ENCODE measurements at places on chromosomes 12 and 14.
A peak's percentile ranks its signal among the peaks of the same experiment; 100 is the strongest.

- DNase-seq: no peak
These were observed 198.7 kb upstream of the RASSF8 start for GRCh38 chr12:25759752-25760151.

GRCh38 chr12:127582074-127582473, 684.9 kb upstream of the TMEM132C start:
- DNase-seq: no peak

DNA sequence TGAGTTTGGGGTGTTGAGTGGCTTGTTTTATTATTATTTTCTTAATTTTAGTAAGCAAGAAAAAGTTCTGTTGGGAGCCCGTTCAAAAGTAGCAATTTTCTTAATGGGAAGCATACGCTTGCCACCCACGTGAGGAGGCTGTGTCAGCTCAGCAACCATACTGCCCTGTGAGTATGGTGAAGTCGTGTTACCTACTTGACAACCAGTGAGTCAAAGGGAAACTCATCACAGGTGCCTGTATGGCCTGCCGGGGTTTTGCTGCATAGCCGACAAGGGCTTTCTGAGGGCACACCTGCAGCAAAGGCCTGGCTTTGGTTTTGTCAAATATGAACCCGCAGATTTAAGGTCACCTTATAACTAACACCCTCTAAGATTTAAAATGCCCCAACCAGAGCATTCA, 31.1 kb downstream of the PITPNM2 start:
- no peak for DNase-seq

- DNase-seq: peak; percentile 33
These were observed 53.6 kb upstream of the SRSF5 start for GRCh38 chr14:69713209-69713781.

DNA sequence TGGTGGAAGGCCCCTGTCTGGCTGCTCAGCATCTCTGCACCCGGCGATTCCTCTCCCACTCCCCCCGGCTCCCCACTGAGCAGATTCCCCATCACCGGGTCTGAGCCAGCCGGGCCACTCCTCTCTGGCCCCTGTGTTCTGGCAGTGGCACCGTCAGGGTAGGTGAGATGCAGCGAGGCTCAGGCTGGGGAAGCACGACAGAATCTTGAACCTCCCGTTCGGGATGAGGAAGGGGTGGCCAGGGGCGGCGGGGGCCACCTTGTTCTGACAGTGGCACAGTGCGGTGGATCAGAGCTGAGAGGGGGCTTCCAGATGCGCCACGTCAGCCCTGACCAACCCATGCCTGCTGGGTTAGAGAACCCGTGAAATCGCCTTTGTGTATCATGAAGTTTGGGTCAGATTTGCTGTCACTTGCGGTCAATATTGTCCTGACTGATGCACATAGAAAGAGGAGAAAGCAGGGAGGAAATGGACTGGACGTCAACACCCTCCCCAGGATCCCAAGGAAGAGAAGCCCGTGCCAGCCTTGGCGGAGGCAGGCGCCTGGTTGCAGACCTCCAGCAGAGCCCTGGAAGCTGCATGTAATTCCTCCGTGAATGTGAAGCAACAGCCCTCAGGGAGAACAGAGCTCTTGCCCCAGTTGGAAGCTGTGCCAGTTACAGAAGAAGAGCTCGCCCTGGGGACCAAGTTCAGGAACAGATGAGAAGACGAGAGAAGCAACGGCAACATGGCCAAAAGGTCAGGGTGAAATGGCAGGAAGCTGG, 137.1 kb upstream of the SFSWAP start:
- DNase-seq: no peak

- no peak for DNase-seq
These were observed 12.8 kb downstream of the RITA1 start for GRCh38 chr12:113198296-113198695.

DNA sequence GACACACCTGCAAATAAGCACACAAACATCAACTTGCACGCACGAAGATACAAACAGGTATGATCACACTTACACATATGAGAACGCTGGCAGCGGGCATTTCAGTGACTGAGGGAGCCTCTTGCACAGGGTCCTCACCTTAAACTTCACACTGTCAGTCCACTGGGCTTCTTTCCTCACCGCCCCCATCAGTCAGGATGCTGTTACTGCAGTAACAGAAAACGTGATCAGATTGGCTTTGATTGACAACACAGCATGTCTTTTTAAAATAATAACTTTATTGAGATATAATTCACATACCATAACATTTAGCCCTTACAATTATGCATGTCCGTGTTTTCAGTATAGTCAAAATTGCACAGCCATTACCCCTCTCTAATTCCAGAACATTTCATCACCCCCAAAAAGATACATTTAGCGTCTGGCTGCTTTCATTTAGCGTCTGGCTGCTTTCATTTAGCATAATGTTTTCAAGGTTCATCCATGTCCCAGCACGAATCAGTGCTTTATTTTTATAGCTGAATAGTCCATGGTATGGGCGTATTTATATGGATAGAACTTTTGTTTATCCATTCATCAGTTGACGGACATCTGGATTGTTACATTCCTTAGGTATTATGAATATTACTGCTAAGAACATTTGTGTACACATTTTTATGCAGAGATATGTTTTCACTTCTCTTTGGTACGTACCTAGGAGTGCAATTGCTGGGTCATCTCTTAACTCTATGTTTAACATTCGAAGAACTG, 8.4 kb downstream of the CCDC197 start:
- DNase-seq: no peak

All from SW480 (cell line).